Kasumi-1 (cell line): ENCODE measurements at places on chromosomes 7 and 10.

DNA sequence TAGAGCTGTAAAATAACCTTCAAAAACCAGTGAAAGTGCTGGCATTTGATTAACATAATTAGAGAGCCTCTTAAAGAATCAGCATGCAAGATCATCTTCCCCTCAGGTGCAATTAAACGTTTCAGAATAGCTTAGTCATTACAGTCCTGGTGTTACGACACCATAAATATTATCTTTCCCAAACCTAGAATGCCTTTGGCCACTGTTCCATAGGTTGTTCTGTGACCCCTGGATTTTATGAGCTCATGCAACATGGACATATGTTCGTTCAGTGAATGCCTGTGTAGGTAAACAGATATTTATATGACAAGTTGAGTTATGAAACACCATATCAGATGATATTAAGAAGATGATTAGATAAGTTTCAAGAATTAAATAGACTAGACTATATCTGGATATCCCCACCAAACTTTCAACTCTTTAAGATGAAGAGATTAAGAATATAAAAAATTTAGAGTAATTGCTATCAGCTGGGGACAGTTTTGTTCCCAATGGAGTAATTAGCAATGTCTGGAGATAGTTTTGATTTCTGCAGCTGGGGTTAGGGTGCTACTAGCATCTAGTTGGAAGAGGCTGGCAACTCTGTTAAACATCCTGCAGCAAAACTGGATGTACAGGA is 263.5 kb upstream of the DKK1 start:
- no peak for DNase-seq

GRCh38 chr7:33650828-33651227 is 254.5 kb upstream of the BMPER start:
- DNase-seq: no peak

GRCh38 chr10:4688168-4688567 is 137.8 kb upstream of the AKR1E2 start:
- DNase-seq: no peak

- no peak for DNase-seq
These were observed 245.0 kb downstream of the HDAC9 start for GRCh38 chr7:18740579-18740988.

DNA sequence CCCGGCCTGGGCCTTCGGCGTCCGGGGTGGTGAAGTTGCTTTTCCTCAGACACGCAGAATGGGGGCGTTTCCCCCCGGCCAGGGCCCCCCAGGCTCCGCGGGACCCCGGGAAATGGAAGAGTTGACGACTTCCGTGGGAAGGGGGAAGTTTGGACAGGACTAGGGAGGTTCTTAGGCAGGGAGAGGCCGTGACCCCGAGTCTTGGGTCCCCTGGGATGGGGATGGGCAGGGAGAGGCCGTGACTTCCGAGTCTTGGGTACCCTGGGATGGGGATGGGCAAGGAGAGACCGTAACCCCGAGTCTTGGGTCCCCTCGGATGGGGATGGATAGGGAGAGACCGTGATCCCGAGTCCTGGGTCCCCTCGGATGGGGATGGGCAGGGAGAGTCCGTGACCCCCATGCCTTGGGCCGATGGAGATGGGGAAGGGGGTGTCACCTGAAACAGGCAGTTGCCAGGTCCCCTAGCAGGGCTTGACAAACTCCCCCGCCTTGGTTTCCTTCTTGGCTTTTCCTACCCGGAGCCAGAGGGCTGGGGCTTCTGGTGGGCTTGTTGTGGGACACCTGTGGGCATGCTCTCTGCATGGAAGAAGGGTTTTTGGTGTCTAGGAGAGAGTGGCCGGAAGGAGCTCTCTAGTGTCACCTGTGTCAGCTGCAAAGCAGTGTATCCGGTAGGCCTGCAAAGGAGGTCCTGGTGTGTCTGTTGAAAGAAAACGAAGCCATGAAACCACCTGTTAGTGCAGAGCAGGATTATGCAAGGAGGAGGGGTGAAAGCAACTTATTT is 1.1 kb downstream of the TRRAP start:
- no peak for DNase-seq

GRCh38 chr7:154918266-154918665 is 84.7 kb downstream of the PAXIP1 start:
- no peak for DNase-seq

DNA sequence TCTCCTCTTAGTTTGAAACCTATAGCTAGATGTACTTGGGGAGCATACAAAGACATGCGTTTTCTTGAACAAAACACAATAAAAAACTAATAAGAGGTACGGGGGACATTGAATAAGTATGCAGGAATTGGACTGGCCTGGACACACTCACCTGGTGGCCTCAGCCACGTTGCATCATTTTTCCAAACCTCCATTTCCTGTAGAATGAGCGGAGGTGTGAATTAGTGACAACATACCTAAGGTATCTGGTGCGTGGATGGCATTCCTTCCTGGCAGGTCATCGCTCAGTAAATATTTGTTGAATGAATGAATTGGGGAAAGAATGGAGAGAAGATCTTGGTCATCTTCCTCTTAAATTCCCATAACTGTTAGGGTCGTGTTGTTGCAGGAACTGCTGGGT is 103.2 kb upstream of the CTBP2 start:
- DNase-seq: no peak

DNA sequence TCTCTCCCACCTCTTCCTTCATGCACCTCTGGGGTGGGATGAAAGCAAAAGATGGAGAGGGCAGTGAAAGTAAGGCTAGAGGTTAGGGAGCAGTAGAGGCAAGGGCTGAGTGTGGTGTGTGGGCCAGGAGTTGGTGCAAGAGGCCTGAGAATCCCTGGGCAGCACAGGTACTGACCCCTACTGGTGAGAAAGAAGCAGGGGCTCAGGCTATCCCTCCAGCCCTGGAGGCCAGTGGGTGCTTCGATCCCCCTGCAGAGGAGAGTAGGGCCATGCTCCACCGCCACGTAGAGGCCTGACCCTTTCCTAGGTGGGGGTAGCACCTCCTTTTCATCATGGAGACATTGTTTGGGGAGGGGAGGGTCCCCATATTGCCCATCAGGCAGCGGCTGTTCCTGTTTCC is 9.8 kb downstream of the CDHR1 start:
- DNase-seq: peak; percentile 25

GRCh38 chr7:22468609-22469008 is 31.4 kb downstream of the STEAP1B start:
- no peak for DNase-seq

GRCh38 chr7:99190359-99191009 is 17.4 kb downstream of the KPNA7 start:
- DNase-seq: no peak

DNA sequence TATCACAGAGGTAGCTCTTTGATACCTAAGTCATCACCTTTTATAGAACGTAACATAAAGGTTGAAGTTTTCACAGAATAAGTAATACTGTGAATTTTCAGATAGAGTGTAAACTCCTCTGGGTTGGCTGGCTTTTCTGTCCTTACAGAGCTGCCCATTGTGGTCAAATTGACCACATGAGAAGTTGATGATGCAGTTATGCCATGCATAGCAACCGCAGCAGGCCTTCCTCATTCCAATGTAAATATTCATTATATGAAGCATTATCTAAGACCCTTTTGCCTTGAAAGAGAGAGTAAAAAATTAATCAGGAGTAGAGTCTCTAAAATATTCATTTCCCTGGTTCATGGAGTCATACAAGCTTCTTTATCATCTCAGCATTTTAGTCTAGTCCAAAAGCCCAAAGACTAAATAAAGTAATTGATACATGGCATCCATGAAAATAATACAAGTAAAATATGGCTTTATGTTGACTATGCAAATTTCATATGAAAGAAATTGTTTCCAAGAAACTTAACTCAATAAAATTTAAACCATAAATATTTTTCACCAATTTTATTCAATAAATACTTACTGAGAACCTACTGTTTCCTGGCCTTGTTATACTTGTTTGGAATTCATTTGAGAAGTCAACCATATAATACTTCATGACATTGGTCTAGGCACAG is 516.4 kb downstream of the PCDH15 start:
- DNase-seq: no peak

DNA sequence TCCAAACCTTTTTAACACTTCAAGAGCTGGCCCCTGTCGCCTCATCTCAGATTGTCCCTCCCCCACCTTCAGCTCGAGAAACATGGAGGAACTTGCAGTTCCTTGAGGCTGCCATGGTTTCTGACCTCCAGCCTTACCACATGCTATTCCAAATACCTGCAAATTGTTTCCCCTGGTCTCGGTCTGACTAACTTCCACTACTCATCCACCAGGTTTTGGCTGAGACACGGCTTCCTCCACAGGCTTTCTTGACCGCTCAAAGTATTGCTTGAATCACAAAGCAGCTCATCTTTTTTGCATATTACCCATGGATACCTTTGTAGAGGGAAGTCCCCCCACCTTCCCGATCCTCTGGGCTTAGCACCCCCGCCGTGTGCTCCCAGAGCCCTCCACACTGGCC is 5.2 kb upstream of the SAMD8 start:
- DNase-seq: no peak

- no peak for DNase-seq
These were observed 17.9 kb upstream of the HMX3 start for GRCh38 chr10:123117644-123118417.

DNA sequence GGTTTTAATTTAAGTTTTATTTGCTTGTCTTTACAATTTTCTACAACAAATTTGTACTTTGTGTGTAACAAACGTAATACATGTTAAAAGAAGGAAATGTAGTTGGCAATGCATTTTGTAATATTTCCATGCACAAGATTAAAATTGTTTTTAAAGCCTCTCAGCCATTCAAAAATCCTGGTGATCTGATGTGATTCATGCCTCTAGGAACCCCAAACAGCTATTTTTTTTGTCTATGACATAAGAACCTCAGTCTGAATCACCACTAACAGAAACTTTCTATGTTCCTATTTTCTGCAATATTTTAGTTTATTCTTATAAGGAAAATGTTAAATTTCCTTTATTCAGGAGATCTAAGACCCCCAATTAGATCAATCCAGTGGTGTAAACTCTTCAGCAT is 183.1 kb upstream of the YAE1 start:
- DNase-seq: no peak

DNA sequence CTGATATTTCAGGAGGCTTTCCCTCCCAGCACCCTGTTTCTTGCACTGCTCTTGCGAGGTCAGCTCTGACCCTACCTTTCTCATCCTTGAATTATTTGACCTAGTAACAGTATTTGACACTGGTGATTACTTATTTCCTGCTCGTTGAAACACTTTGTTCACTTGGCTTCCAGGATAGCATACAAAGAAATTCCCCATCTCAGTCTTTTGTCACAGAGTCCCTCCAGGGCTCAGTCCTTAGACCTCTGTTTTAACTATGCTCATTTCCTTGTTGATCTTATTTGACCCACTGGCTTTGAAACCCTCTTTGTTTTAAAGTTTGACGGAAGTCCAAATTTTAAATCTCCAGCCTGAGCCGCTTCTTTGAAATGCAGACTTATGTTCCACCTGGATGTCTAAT is 29.9 kb downstream of the BMPR1A start:
- no peak for DNase-seq

- no peak for DNase-seq
These were observed 56.7 kb upstream of the EBF3 start for GRCh38 chr10:130020651-130021382.

- DNase-seq: no peak
These were observed 404.5 kb downstream of the INHBA start for GRCh38 chr7:41298409-41298808.

DNA sequence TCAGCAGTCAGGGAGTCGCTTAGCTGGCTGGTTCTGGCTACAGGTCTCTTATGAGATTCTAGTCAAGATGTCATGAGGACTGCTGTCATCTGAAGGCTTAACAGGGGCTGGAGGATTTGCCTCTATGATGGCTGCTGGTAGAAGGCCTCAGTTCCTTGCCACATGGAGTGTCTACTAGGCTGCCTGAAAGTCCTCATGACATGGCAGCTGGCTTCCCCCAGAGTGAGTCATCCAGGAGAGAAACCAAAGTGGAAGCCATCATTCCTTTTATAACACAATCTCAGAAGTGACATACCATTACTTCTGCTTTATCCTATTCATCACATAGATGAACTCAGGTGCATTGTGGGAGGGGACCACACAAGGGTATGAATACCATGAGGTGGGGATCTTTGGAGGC is 75.1 kb downstream of the EXOC6 start:
- no peak for DNase-seq

- no peak for DNase-seq
These were observed 19.3 kb upstream of the ZNF680 start for GRCh38 chr7:64581926-64582894.

DNA sequence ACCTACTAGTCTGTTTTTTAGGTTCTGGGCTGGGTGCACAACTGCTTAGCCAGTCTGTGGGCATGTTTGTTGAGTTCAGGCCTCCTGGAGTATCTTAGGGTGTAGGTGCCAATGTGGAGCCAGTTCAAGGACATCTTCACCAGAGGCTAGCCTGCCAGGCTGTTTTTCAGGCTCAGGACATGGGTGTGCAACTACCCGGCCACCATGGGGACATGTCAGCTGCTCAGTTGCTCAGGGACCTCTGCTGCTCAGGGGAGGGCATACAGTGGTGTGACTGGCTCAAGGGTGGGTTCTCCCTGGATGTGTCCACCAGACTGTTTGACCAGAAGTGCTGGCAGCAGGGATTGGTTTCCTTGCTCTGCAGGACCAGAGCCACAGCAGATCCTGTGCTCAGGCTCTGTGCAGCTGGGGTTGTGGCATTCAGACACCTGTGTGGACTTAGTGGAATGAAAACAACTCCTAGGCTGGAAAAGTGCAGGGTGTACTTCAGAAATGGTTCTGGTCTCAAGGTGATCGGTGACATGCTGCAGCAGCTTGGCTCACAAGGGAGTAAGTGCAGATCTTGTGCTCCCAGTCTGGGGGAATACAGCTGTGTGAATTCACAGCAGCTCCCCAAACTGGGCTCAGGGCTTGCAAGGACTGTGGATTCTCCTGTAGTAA is 44.8 kb downstream of the PALS2 start:
- DNase-seq: no peak

- no peak for DNase-seq
These were observed 328.2 kb upstream of the MAGI2 start for GRCh38 chr7:79781716-79782115.

DNA sequence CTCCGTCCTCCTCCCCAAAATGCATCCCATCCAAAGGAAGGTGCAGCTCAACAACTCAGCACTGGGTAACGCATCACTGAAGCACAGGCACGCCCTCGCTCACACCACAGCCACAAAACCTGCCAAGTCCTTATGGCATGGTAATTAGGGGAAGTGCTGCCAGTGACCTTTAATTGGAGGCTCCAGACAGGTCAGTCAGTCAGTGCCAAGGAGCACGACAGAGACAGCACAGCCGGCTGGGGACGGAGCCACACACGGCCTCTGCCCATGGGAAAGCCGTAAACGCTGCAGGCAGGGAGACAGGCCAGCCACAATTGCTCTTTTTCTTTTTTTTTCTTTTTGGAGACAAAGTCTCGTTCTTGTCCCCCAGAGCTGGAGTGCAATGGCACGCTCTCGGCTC is 146.5 kb downstream of the MAD1L1 start:
- DNase-seq: no peak
